ENCODE measurements at places on chromosomes 2 and 18.

GRCh38 chr2:105886029-105886454, 141.3 kb downstream of the NCK2 start:
- DNase-seq, result no peak

DNA sequence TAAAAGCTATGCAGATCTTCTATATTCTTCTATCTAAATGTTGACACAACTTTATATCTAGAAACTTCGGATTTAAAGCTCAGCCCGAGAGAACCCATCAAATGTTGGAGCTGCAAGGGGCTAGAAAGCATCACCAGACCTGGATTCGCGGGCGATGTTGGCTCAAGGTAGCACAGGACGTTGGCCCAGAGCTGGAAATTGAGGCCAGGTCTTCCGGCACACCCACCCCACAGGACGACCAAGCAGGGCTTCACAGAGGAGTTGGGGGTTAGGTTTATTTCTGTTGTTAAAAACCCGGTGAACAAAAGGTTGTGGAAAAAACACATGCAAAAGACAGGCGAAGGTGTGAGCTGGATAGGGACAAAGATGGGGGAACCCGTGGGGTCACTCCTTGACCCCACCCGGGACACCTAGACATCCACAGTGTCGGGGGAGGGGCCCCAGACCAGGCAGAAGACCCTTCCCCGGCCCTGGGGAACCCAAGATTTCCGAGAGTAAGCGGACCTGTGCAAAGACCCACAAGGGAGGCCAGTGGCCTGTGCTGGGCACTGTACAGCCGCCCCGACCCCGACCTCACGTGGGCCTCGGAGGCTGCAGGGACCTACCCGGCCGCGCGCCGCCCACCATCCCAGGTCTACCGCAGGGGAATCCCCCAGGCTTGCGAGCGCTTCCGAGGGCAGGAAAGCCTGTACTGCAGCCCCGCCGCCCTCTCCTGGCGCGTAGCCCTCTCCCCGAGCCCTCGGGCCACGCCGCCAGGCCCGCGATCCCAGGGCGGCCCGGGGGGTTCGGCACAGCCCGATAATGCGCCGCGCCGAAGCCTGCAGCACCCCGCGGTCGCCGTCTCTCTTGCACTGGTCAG, 1.8 kb upstream of the AGBL5 start:
- DNase-seq, result peak; percentile 57

DNA sequence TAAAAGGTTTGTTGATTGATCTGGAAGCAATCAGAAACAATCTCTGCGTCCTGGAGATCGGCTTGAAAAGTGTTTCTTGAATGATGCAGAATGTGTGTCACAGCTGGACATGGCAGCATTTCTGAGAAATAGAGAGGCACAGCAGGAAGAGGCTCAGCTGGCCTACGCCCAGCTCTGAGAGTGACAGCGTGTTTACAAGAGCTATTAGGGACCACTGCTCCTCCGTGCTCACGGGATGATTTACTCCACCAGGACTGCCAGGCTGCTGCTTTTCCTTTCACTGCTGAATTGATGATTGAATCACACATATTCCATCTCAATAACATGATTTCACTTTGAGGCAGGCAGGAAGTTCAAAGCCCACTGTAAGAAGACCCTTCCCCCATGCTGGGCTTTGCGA, 62.8 kb downstream of the GALNT14 start:
- peak; percentile 64 for DNase-seq

DNA sequence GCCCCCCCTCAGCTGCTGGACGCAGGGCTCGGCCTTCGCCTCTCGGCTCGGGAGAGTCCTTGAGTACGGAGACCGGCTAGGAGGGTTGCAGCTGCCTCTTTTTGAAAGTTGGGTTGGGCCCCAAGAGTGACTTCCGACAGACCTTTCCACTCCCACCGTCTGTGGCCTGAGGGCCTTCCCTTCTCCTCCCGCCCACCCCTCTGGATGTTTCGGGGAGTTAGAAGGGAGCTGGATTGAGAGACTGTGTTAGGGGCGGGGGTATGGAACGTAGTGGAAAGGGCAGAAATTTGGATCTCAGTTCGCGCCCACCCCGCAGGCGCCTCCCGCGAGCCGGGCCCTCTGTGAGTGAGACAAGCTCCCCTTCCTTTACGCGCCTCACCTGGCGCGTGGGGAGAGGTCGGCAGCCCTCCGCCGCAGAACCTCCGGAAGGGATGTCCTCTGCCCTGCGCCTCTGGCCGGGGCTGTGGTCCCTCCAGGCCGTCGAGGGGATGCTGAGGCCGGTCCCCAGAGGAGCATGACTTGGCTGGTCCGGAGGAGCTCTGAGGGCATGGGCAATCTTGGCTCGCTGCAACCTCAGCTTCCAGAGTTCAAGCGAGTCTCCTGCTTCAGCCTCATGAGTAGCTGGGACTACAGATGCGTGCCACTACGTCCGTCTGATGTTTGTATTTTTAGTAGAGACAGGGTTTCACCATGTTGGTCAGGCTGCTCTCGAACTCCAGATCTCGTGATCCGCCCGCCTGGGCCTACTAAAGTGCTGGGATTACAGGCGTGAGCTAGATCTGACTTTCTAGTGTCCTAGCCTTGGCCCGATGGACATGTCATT, 15.9 kb downstream of the C2orf74 start:
- DNase-seq, result peak; percentile 43

GRCh38 chr2:27320958-27321543, 1.8 kb downstream of the MPV17 start:
- peak; percentile 14 for DNase-seq

DNA sequence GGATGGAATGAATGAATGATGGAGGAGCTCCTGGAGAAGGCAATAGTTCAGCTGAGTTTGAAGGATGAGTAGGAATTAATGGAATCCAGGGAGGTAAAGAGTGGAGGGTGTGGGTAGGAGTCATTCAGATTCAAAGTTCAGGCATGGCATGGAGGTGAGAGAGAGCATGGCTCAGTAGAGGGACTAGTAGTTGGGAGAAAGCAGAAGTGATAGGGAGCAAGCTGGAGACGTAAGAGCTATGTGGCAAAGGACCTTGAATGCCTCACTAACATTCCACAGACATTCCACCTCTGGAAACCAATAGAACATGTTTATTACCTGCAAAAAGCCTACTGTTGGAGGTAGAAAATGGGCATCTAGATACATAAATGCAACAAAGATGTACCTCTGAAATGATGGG, 170.1 kb downstream of the HAUS1 start:
- DNase-seq, result no peak

- DNase-seq, result no peak
These were observed 40.0 kb downstream of the FAM228A start for GRCh38 chr2:24214880-24215279.

DNA sequence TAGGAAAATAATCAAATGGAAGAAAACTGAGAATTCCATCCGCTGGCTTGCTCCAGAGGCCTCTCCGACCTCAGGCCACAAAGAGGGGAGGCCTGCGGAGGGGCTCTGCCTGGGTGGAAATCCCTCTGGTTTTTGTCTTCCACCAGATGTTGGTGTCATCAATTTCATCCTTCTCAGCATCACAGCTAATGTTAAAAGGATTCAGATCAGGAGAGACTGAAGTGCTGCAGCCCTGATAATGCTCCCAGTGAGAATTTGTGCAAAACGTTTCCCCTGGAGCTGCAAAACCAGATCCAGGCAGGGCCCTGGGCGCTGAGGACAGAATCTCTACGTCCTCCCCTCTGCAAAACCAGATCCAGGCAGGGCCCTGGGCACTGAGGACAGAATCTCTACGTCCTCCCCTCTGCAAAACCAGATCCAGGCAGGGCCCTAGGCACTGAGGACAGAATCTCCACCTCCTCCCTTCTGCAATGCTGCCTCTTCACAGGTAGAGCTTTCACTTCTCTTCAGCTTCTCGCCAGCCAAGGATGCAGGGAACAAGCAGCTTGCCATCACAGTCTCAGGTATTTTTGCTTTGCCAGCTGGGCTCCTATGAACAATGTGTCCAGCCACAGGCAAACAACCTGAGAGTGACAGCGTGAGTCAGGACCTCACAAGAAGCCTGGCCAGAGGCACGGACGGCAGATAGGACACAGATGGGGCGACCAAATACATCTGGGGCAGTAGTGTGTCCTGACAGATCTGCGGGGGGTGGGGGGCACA, 81.2 kb downstream of the TMEM18 start:
- no peak for DNase-seq

- DNase-seq, result no peak
These were observed 138.9 kb upstream of the KLHL14 start for GRCh38 chr18:32911660-32912284.

DNA sequence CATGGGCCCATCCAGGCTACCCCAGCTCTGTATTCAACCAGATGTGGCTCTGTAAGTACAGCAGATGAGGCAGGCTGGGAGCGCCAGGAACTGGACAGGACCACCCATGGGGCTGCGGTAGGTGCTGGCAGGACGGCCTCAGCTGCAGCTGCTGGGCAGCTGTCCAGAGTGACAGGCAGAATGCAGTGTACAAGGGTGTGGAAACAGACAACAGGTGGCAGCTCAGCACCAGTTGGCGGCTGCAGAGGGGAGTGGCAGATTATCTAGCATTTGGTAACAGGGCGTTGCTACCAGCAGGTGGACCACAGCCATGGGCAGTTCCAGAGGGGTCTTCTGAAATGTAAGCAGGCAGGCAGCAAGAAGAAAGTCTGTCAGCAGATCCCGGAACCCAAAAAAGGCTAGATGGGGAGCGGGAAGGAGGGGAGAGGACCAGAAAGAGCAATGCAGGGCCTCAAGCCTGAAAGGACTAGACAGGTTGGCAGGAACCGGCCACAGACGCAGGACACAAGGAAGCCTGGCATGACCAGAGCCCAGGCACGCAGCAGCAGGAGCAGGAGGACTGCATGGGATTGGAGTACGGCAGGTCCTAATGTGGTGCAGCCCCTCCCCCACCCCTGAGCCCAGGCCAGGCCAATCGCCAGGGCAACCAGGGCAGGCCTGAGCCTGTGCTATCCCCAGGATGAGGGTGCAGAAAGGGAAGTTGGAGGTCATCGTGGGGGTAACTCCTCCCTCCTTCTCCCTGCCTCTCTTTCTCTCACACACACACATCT, 24.7 kb downstream of the PKDCC start:
- DNase-seq, result peak; percentile 25

- no peak for DNase-seq
These were observed 534.3 kb downstream of the ADCYAP1 start for GRCh38 chr18:1438967-1439366.

DNA sequence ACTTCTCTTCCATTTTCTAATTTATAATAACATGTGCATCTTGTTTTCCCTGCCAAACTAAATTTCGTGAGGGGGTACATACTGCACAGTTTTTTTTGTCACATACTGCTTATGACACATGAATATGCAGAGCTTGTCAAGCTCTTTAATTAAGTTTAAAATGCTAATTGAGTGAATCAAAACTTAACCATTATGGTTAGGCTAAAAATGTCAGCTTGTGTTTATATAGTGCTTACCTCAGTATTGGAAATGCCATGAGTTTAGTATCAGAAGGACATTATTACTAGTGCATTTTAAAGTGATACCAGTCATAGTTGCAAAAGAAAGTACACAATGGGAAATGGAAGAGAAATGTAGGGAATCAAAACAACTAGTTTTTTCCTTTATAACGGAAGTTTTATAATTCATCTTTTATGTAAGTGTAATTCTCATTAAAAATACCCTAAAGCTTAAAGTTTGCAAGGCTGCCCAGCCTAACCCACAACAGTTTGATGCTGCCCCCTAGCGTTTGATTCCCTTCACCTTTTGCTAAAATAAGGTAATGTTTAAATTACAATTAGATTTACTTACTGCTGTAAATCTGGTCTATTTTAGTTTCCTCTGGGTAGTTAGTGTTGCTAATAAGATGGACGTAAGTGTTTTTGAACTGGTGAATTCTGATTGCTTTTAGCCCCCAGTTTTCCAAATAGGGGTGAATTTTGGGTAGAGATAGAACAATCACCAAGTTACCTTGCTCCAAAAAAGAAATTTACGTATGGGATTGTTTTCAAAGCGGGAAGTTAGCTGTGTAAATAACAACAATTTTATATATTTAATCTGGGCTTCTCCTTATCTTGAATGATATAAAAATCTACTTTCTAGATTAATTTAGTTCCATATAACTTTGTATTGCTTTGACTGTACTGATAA, 3.2 kb downstream of the SLC39A10 start:
- DNase-seq, result peak; percentile 68

DNA sequence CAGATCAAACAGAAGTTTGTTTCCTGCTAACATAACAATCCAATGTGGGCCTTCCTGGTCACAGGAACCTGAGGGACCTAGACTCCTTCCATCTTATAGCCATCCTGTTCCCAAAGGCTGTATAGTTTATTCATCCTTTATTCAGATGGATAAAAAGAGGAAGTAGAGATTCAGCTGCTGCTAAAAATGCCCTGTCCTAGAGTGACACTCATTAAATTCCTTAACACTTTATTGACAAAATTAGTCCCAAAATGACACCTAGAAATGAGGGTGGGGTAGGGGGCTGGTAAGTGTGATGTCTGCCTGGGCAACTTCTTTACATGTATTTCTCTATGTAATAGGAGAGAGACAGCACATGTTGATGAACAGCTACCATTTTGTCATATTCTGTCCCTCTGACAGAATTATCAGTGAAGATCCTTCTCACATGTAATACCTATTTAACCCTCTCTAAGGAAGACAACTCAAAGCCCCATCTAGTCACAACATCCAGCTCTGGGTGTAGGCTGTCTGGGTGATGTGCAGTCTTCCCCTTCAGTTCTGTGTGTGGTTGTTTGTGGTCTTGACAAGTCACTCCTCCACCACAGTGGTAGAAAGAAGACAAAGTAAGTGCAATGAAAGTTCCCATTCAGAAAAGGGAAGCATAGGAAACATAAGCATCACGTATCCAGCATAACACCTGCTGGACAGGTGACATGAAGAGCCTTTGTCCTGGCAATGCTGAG, 253.9 kb upstream of the CNTNAP5 start:
- DNase-seq, result no peak

Measured in NCI-H345 (cell line).